ENCODE measurements at places on chromosomes 4 and X. TPM values are rescaled to one million over a fixed set of nuclear protein-coding genes. Genes with fewer than 3 reads are reported as not detected.

The GPC4 gene
- 0.05 TPM for total RNA-seq

The DYNLT3 gene
- total RNA-seq = 13.3 TPM

The KLB gene
- total RNA-seq = not detected

The PAPSS1 gene
- 31.2 TPM for total RNA-seq

- no peaks in the 10 kb centered on the region for H3K27me3 ChIP-seq
- H3K4me3 ChIP-seq = peak overlapping the region; percentile 68
- DNase-seq = peak; percentile 84
- H3K36me3 ChIP-seq = peaks cover 43% of the 10 kb centered on the region
- peaks cover 26% of the 10 kb centered on the region for H3K4me1 ChIP-seq
These were observed 41.9 kb downstream of the TNIP2 start for GRCh38 chr4:2714061-2714770.

DNA sequence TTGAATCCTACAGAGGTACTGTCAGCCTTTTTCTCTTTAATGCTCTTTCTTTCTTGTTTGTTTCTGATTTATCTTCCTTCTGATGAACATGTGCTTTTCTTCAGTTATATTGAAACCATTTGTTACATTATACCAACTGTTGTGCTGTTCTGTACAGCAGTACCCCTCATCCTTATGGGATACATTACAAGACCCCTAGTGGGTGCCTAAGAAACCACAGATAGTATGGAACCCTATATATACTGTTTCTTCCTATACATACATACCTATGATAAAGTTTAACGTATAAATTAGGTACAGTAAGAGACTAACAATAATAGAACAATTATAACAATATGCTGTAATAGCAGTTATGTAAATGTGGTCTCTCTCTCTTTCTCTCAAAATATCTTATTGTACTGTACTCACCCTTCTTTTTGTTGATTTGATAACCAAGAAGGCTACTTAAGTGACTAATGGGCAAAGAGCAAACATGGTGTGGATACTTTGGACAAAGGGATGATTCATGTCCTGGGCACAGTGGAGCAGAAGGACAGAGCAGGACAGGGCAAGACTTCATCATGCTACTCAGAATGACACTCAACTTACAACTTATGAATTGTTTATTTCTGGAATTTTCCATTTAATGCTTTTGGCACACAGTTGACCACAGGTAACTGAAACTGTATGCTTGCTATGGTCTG is 10.7 kb upstream of the YIPF7 start:
- DNase-seq = no peak
- H3K36me3 ChIP-seq = no peaks in the 10 kb centered on the region
- H3K27me3 ChIP-seq = peaks cover 4% of the 10 kb centered on the region

DNA sequence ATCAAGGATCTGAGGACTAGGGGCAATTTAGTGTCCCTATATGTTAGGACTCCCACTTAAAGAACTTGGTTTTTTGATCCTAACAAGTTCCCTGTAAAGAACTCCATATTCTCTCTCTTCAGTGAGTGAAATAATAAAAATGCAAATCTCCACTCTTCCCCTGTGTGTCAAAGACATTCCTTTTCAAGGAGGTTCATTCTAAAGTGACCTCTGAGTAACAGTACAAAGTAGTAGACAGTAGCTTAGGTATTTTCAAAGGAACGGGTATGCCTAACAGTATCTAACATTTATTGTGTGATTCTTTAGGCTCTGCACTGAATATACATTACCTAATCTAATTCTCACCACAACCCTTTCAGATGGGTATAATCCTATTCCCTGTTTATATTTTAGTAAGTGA is 58.4 kb upstream of the SCOC start:
- no peak for DNase-seq
- H3K27me3 ChIP-seq = peaks cover 9% of the 10 kb centered on the region
- H3K36me3 ChIP-seq = no peaks in the 10 kb centered on the region
- H3K4me3 ChIP-seq = no peak overlapping the region
- no peaks in the 10 kb centered on the region for H3K4me1 ChIP-seq

DNA sequence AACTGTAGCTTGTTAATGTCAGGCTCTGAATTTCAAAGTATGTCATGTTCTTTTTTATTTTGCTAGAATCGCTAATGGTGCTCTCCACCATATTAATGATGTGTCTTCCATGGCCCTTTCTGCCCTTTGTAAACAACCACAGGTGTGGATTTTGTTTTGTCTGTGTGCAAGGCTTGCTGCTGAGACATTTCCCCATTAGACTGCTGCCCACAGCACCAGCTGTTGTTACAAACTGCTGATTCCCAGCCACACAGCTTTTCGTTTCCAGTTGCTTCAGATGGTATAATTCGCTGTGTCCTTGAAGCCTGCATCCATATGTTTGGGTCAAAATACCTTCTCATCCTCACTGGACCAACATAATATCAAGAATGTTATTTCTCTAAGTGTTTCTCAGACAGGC is 32.8 kb downstream of the KCNIP4 start:
- H3K4me3 ChIP-seq = no peak overlapping the region
- H3K36me3 ChIP-seq = no peaks in the 10 kb centered on the region
- H3K27me3 ChIP-seq = no peaks in the 10 kb centered on the region
- no peak overlapping the region for H3K27ac ChIP-seq
- DNase-seq = no peak

Data from activated CD4-positive, alpha-beta T cell treated with anti-CD3 and anti-CD28 coated beads, Interleukin-2, amount 10 ng/mL, durations not matched to agents 24 days and 14 days (primary cell).